ENCODE measurements at places on chromosomes 3 and 15. TPM values are rescaled to one million over a fixed set of nuclear protein-coding genes. Genes with fewer than 3 reads are reported as not detected.

DNA sequence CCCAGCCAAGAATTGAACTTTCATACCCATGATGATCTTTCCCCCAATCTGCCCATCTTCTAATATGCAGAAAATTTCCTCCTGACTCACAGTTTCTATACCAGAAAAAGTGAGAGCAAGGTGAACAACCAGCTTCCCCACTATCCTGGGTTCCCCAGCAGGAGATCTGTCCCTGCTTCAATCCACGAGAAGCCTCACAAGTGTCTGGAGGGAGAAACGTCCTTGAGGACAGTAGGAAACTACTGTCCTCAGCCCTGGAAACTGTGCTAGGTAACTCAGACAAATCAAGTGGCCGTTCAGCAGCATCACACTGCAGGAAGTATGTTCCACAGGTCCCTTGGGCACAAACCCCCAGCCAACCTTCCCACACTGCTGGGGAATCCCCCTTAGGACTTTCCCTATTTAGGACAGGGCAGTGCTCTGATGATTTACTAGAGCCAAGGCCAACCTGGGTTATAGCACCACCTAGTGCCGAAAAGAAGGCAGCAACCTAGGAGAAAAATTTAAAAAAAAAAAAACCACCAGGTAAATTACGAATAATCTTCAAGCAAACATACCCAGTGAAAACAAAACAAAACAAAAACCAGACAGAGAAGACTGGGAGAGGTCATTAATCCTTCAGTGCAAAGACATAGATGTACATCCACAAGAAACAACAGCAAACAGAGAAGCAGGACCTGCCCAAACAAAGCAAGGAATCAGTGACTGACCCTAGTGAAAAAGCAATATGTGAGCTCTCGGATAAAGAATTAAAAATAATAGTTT lies 36.0 kb downstream of the MORC1 start:
- no peak overlapping the region for H3K27ac ChIP-seq
- no peak overlapping the region for H3K4me3 ChIP-seq
- no peaks in the 10 kb centered on the region for H3K4me1 ChIP-seq
- no peaks in the 10 kb centered on the region for H3K27me3 ChIP-seq
- peak; percentile 41 for DNase-seq
- H3K36me3 ChIP-seq, result no peaks in the 10 kb centered on the region

DNA sequence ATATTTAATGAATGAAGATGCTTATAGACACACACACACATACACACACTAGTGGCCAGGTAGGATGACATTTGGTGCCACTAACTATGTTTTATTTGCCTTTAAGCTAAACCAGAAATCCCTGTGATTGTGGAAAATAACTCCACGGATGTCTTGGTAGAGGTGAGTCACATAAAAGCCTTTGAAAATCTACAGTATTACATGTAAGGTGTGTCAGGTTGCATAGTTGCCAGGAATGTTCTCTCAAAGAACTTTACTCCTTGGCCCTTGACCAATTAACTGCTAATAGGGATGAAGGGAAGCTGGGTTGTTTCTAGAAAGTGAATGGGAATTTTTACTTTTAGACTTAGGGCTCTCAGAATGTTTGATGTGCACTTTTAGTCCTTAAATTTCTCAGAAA lies 9.9 kb downstream of the ZBED2 start:
- no peaks in the 10 kb centered on the region for H3K27me3 ChIP-seq
- DNase-seq, result peak; percentile 36
- H3K36me3 ChIP-seq, result no peaks in the 10 kb centered on the region
- H3K4me1 ChIP-seq, result peaks cover 38% of the 10 kb centered on the region
- no peak overlapping the region for H3K4me3 ChIP-seq

Gene PPP4R2
- 63.2 TPM for total RNA-seq

DNA sequence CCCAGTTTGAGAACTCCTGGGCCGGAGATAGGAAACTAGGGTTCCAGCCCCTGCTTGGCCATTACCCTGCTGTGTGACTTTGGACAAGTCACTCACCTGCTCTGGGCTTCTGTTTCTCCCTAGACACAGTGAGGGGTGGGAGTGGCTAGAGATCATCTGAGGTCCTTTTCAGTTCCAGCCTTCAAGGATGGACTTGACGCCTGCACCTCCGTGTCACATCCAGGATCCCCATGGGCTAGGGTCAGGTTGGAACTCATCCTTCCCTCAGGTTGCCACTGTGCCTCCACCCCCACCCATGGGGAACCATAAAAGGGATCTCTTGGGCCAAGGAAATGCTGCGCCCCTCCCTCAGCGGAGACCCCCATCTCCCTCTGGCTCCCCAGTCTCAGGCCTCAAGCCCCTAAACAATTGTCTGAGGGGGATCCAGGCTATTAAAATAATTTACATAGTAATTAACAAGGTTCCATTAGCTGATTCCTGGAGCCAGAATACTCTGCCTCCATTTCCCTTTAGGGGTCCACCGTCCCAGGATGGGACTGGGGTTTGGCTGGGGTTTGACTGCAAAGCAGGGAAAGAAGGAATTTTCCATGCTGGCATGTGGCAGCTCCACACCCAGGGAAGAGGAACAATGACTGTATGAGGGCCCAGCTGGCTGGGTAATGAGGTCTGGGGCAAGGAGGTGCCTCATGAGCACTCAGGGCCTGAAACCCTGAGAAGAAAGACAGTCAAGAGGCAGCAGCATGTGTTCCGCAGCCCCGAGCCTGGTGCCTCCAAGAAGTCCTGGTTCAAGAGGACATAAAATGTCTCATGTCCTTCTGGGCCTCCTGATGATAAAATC lies 177.7 kb downstream of the SMAD6 start:
- H3K4me1 ChIP-seq, result peaks cover 26% of the 10 kb centered on the region
- H3K27me3 ChIP-seq, result no peaks in the 10 kb centered on the region
- no peak overlapping the region for H3K4me3 ChIP-seq
- no peak overlapping the region for H3K27ac ChIP-seq

GRCh38 chr3:184593220-184593927 lies 31.8 kb downstream of the EPHB3 start:
- no peaks in the 10 kb centered on the region for H3K4me1 ChIP-seq
- no peaks in the 10 kb centered on the region for H3K36me3 ChIP-seq
- H3K4me3 ChIP-seq, result no peak overlapping the region
- peaks cover 7% of the 10 kb centered on the region for H3K27me3 ChIP-seq
- no peak for DNase-seq

Gene GALNT15
- not detected for total RNA-seq

- no peaks in the 10 kb centered on the region for H3K4me1 ChIP-seq
- no peaks in the 10 kb centered on the region for H3K36me3 ChIP-seq
- no peak overlapping the region for H3K27ac ChIP-seq
Measured at GRCh38 chr3:52080830-52081719, 24.7 kb upstream of the DUSP7 start.

Gene ACTC1
- total RNA-seq, result not detected

Gene SOX2
- total RNA-seq, result not detected

Gene CCK
- 2.7 TPM for total RNA-seq

GRCh38 chr15:78969687-78970349 lies 25.0 kb upstream of the CTSH start:
- no peaks in the 10 kb centered on the region for H3K36me3 ChIP-seq
- H3K27ac ChIP-seq, result peak overlapping the region; percentile 52

Gene TMEM212
- total RNA-seq, result not detected

- no peaks in the 10 kb centered on the region for H3K27me3 ChIP-seq
- peak; percentile 86 for DNase-seq
- H3K4me1 ChIP-seq, result peaks cover 25% of the 10 kb centered on the region
- no peak overlapping the region for H3K4me3 ChIP-seq
- H3K36me3 ChIP-seq, result no peaks in the 10 kb centered on the region
- peak overlapping the region; percentile 85 for H3K27ac ChIP-seq
Measured at GRCh38 chr3:131216801-131217200, 164.8 kb upstream of the NUDT16 start.

DNA sequence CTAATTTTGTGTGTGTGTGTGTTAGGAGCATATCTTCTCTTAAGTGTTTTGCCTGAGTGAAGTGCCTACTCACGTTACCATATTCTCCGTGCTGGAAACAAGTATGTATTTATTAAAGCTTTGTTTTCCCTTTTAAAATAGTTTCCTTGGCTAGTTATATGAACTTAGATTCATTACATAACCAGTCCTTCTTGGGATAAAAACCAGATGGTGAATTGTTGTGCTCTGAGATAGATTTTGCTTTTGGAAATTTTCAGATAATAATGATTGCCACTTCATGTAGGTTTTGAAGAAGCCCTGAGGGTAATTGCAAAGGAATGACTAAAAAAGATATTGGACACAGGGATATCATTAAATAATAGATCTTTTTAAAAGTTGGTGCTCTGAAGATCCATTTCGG lies 390.2 kb upstream of the SGO1 start:
- H3K4me1 ChIP-seq, result no peaks in the 10 kb centered on the region
- H3K36me3 ChIP-seq, result no peaks in the 10 kb centered on the region
- no peaks in the 10 kb centered on the region for H3K27me3 ChIP-seq
- no peak for DNase-seq
- no peak overlapping the region for H3K4me3 ChIP-seq

- H3K4me3 ChIP-seq, result no peak overlapping the region
- no peaks in the 10 kb centered on the region for H3K4me1 ChIP-seq
- no peaks in the 10 kb centered on the region for H3K36me3 ChIP-seq
- no peak overlapping the region for H3K27ac ChIP-seq
Measured at GRCh38 chr3:25472153-25472552, 44.1 kb downstream of the RARB start.

Gene CX3CR1
- total RNA-seq, result not detected

Gene HHLA2
- not detected for total RNA-seq

Gene SLC38A3
- 0.33 TPM for total RNA-seq

GRCh38 chr3:32198714-32199113 lies 39.8 kb upstream of the CMTM8 start:
- H3K4me1 ChIP-seq, result no peaks in the 10 kb centered on the region
- H3K27me3 ChIP-seq, result no peaks in the 10 kb centered on the region
- DNase-seq, result no peak
- no peaks in the 10 kb centered on the region for H3K36me3 ChIP-seq

DNA sequence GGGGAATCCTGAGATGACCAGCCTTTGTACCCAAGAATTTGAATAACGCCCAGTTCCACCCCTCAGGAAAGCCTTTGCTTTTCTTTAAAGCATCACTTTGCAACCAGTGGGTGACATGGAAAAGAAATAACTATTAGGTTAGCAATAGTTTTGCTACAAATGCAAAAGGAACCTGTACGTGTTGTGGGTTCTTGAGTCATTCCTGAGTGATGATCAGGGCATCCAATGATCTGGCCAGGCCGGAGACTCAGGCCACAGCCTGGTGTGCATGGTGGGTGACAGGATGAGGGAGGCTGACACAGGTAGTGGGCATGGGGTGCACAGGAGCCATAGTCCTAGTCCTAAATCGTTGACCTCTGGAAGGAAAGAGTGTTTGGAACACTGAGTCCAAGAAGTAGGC lies 321.4 kb upstream of the IL12A start:
- H3K4me3 ChIP-seq, result no peak overlapping the region
- H3K36me3 ChIP-seq, result no peaks in the 10 kb centered on the region
- DNase-seq, result no peak
- no peaks in the 10 kb centered on the region for H3K4me1 ChIP-seq
- H3K27ac ChIP-seq, result no peak overlapping the region
- no peaks in the 10 kb centered on the region for H3K27me3 ChIP-seq

DNA sequence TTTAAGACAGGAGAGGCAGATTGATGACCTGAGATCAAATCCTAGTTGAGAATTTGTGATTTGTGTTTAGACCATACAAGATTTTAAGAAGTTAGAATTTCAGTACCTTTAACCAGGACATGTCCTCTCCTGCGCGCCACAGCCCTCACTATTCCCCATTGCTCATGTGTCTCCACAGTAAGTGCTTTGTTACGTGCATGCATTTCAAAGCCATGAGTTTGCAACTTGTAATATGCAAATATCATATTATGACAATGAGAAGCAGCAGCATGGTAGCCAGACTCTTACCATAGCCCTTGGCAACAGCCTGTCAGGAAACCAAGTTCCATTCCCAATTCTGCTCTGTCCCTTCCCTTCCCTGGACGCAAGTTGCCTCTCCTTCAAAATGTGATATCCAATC lies 73.3 kb upstream of the ATP13A5 start:
- H3K27ac ChIP-seq, result no peak overlapping the region
- DNase-seq, result no peak
- H3K4me3 ChIP-seq, result no peak overlapping the region
- no peaks in the 10 kb centered on the region for H3K4me1 ChIP-seq

Gene KLHL24
- 59.1 TPM for total RNA-seq

DNA sequence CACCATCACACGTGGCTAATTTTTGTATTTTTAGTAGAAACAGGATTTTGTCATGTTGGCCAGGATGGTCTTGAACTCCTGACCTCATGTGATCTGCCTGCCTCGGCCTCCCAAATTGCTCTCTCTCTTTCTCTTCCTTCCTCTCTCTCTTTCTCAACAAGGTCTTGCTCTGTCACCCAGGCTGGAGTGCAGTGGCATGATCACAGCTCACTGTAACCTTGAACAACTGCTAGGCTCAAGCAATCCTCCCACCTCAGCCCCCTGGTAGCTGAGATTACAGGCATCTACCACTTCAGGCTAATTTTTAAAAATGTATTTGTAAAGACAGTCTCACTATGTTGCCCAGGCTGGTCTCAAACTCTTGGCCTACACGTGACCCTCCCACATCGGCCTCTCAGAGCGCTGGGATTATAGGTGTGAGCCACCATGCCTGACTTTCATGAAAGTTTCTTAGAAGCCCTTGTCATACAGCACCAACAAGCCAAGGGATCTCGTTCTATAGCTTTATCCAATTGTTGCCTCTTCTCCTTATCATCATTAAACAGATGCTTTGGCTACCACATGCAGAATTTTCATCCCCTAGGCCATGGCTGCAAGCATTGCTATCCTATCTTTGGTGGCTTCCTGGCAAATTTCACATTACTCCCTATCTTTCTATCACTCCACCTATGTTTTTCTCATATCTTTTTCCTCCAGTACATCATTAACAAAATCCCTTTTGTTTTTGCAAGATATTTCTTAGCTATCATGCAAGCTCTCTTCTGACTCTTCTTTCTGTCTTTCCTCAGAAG lies 5.7 kb downstream of the CCDC32 start:
- no peaks in the 10 kb centered on the region for H3K36me3 ChIP-seq
- no peak overlapping the region for H3K4me3 ChIP-seq
- DNase-seq, result no peak

DNA sequence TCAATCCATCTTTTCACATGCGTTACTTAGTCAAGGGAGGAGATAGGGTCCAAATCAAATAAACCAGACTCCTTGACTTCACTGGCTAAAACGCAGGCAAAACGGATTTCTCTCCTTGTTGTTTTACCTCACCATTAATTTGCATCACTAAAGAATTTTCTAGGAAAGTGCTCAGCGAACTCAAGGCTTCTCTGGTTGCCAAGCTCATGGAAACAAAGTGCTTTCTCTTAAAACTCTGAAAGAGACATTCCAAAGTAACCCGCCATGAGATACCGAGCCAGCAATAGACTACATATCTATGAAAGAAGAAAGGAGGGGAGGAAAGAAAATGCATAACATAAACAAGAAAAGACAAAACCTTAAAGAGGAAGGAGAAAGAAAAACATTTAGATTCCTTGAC lies 211.7 kb upstream of the WNT5A start:
- H3K36me3 ChIP-seq, result no peaks in the 10 kb centered on the region
- H3K27me3 ChIP-seq, result no peaks in the 10 kb centered on the region
- no peaks in the 10 kb centered on the region for H3K4me1 ChIP-seq
- no peak for DNase-seq

GRCh38 chr3:143885780-143886427 lies 37.6 kb upstream of the SLC9A9 start:
- H3K27me3 ChIP-seq, result no peaks in the 10 kb centered on the region
- H3K27ac ChIP-seq, result no peak overlapping the region
- no peak overlapping the region for H3K4me3 ChIP-seq

- no peak overlapping the region for H3K27ac ChIP-seq
- H3K27me3 ChIP-seq, result no peaks in the 10 kb centered on the region
- no peak for DNase-seq
- H3K36me3 ChIP-seq, result peaks cover 41% of the 10 kb centered on the region
- no peak overlapping the region for H3K4me3 ChIP-seq
Measured at GRCh38 chr3:186060222-186060621, 48.7 kb downstream of the ETV5 start.

Gene TGM4
- total RNA-seq, result 0.63 TPM
